ENCODE measurements at places on chromosomes 5 and 9.
A peak's percentile ranks its signal among the peaks of the same experiment; 100 is the strongest.

GRCh38 chr5:15797116-15797515, 297.1 kb downstream of the FBXL7 start:
- DNase-seq, result no peak

- no peak for DNase-seq
Measured at GRCh38 chr9:129500161-129500862, 120.6 kb downstream of the C9orf50 start.

DNA sequence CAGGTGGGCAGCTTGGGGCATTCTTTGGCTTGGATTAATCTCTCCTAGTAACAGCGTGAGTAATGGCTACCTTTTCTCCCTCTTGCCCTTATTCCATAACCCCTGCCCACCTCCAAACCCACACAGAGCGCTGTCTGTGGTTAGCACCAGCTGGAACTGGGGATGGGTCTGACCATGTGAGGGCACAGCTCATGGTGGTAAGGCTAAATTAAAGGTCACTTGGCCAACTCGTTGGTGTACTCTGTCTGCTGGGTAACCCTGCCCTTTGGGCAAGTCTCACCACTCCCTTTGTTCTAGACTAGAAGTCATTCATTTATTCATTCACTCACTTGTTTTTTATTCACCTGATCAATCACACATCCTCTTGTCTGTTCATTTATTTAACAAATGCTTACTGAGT, 27.8 kb downstream of the PPARGC1B start:
- DNase-seq, result no peak

GRCh38 chr5:5751987-5752386, 329.5 kb downstream of the ICE1 start:
- no peak for DNase-seq

GRCh38 chr5:28954074-28954473, 1915.7 kb upstream of the CDH9 start:
- no peak for DNase-seq

DNA sequence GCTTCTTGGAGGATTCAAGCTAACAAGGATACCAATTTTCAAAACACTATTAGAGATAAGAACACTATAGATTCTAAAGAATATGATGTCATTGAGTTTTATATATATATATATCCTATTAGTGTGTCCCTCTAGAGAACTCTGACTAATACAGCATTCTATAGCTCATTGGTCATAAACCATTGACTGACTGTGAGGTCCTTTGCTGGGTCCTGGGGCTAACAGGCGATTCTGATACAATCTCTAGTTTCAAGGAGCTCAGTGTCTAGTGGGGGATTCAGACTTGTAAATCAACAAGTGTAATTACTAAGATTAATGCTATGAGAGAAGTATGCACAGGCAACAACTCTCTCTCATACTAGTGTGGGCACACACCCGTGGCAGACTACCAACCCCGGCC, 234.5 kb downstream of the DENND1A start:
- DNase-seq, result no peak

GRCh38 chr9:96660692-96661248, 5.7 kb upstream of the PRXL2C start:
- DNase-seq, result no peak

GRCh38 chr9:71765693-71766092, 2.6 kb downstream of the CEMIP2 start:
- DNase-seq, result no peak

GRCh38 chr9:134626069-134626423, 15.6 kb upstream of the COL5A1 start:
- no peak for DNase-seq

- no peak for DNase-seq
Measured at GRCh38 chr5:87850843-87851242, 417.8 kb downstream of the TMEM161B start.

DNA sequence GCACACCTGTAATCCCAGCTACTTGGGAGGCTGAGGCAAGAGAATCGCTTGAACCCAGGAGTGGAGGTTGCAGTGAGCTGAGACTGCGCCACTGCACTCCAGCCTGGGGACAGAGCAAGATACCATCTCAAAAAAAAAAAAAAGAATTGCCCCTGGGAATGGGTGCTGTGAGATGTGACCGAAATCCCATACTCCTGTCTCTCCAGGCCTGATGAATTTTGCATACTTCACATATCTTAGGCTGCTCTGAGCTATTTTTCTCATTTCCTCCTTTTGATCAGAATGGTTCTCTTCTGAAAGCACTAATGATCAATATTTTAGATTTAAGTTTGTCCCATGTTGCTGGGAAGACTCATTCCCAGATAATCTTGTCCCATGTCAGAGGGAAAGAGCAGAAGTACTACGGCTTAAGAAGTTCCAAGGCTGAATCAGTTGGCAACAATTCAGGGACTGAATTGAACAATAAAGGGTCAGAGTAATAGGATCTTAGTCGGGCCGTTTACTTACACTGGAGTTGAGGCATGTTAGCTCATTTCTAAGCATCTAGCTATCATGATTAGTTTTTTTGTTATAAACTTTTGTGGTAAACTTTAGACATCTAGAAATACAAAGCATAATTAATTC, 44.2 kb upstream of the TENT2 start:
- DNase-seq, result no peak

DNA sequence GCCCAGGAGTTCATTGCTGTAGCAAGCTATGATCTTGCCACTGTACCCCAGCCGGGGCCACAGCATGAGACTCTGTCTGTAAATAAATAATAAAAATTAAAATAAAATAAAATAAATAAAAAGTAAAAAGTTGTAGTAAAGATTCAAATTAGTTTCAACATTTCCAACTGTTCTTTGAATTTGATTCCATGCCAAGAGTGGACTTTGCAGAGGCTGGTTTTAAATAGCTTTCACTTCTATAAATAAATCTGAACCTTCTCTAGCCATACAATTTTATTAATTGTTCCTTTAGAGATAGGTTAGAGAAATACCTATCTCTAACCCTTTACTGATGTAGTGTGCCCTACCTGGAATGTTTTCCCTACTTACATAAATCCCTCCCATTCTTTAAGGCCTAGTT, 129.7 kb upstream of the SLIT3 start:
- no peak for DNase-seq

GRCh38 chr5:83711982-83712601, 8.6 kb downstream of the HAPLN1 start:
- DNase-seq, result no peak

GRCh38 chr9:37421914-37422288, 595 bp upstream of the GRHPR start:
- DNase-seq, result no peak

- DNase-seq, result no peak
Measured at GRCh38 chr5:75601996-75602395, 9.3 kb upstream of the ANKDD1B start.

GRCh38 chr5:138352722-138353559, 456 bp downstream of the KDM3B start:
- DNase-seq, result peak; percentile 48

All from stimulated activated CD8-positive, alpha-beta memory T cell treated with anti-CD3 and anti-CD28 coated beads, Interleukin-15, amount 100 ng/mL, for 24 hours (primary cell).